Gastrocnemius medialis (tissue), 4 donors: ENCODE measurements at places on chromosomes 2 and 18. TPM values are rescaled to one million over a fixed set of nuclear protein-coding genes. Genes with fewer than 3 reads are reported as not detected.

The HOXD1 gene
- not detected for total RNA-seq

The ECEL1 gene
- 0.51 TPM for total RNA-seq

The NCKAP1 gene
- total RNA-seq: 179 TPM

The HOXD3 gene
- not detected for total RNA-seq
